HCT116 (cell line): ENCODE measurements at places on chromosomes 4 and X. TPM values are rescaled to one million over a fixed set of nuclear protein-coding genes. Genes with fewer than 3 reads are reported as not detected.
A peak's percentile ranks its signal among the peaks of the same experiment; 100 is the strongest.

Gene ASB12
- total RNA-seq = not detected

Gene NEXMIF
- total RNA-seq = not detected

Gene SOD3
- total RNA-seq = 0.25 TPM

Gene PNCK
- total RNA-seq = 0.84 TPM

Gene TKTL1
- 0.34 TPM for total RNA-seq

Gene TBC1D8B
- 9.2 TPM for total RNA-seq

Gene F8
- 2.6 TPM for total RNA-seq

Gene SPACA5B
- not detected for total RNA-seq

Gene NXF3
- 0.25 TPM for total RNA-seq

Gene HS3ST1
- 134 TPM for total RNA-seq

Gene TEX13B
- total RNA-seq = not detected

Gene DGKK
- total RNA-seq = not detected

DNA sequence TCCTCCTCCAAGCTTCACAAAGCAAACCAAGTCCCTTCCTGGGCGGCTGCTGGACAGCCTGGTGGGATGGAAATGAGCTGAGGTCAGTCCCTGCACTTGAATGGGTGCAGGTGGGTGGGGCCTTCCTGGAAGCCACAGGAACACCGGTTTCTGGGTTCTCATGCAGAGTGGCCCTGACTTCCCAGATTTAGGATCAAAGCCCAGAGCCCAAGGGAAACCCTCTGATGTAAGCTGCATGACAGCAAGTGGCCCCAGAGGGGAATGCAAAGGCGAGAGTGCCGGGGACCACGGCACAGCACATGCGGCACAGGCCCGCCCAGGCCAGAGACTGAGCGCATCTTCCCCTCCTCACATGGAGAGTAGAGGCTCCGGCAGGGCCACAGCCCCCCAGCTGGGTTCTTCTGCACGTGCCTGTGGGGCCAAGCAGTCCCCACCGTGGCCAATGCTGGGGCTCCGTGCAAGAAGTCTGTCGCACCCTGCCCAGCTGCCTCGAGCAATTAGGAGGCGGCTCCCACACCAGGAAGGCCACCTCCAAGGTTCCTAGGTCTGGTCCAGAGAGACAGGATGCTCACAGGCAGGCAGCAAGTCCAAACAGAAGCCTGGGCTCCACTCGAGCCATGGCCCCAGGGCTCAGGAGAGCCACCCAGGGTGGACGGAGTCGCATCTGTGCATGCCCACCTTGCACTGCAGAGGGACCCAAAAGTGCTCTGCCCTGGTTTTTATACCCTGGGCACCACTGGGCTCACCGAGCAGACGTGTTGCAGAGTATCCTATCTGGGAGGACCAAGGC is 83.0 kb downstream of the HTRA3 start:
- DNase-seq = no peak
- H3K4me1 ChIP-seq = no peaks in the 10 kb centered on the region
- H3K27ac ChIP-seq = no peak overlapping the region
- no peak overlapping the region for H3K4me3 ChIP-seq
- no peaks in the 10 kb centered on the region for H3K36me3 ChIP-seq

- H3K27ac ChIP-seq = no peak overlapping the region
- no peak for DNase-seq
- no peaks in the 10 kb centered on the region for H3K27me3 ChIP-seq
- no peaks in the 10 kb centered on the region for H3K36me3 ChIP-seq
- no peak overlapping the region for H3K4me3 ChIP-seq
These were observed 11.2 kb upstream of the TAB3 start for GRCh38 chrX:30900227-30900626.

- H3K4me3 ChIP-seq = no peak overlapping the region
- H3K4me1 ChIP-seq = no peaks in the 10 kb centered on the region
- no peak overlapping the region for H3K27ac ChIP-seq
- DNase-seq = no peak
- no peaks in the 10 kb centered on the region for H3K27me3 ChIP-seq
These were observed 46.0 kb downstream of the WDR19 start for GRCh38 chr4:39228377-39228776.

DNA sequence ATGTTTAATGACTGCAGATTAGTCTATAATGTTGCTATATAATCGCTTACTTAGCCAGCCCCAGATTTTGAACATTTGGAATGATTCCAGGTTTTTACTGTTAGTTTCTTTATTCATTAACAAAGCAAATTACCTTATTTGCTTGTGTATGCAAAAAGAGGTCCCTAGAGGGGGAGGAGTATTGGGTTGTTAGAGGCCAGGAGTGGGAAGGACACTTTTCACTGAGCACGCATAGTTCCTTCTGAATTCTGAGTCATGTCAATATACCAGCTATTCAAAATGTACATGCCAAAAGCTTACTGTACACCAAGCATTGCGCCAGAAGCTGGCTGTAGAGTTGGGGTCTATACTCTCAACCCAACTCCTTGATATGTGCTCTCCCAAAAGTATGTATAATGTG is 5.1 kb upstream of the DGAT2L6 start:
- peaks cover 49% of the 10 kb centered on the region for H3K4me1 ChIP-seq
- no peaks in the 10 kb centered on the region for H3K27me3 ChIP-seq
- no peak for DNase-seq
- no peaks in the 10 kb centered on the region for H3K36me3 ChIP-seq
- no peak overlapping the region for H3K4me3 ChIP-seq

- no peaks in the 10 kb centered on the region for H3K27me3 ChIP-seq
- peaks cover 28% of the 10 kb centered on the region for H3K36me3 ChIP-seq
- no peak overlapping the region for H3K4me3 ChIP-seq
- no peak overlapping the region for H3K27ac ChIP-seq
- no peak for DNase-seq
These were observed 17.9 kb downstream of the METTL14 start for GRCh38 chr4:118703118-118703517.

DNA sequence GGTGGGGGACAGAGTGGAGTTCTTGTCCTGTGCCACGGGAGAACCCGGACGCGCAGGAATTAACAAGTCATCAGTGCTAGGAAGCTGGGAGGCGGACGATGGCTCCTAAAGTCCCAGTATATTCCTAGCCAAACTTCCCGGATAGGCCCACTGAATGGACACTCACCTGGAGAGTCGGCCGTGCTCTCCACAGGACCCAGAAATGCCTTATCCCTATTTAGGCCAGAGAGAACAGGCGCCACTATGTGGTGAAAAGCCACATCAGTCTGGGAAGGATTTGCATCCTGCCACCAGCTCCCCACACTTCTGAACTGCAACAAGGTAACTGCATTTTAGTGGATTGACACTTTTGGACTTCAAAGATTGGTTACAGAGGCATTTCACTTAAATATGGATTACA is 1.1 kb downstream of the CFAP299 start:
- H3K36me3 ChIP-seq = no peaks in the 10 kb centered on the region
- peaks cover 14% of the 10 kb centered on the region; the same call in 1 of the 2 replicates for H3K4me1 ChIP-seq
- no peak overlapping the region for H3K4me3 ChIP-seq

GRCh38 chrX:152405561-152405960 is 45.6 kb downstream of the GABRA3 start:
- no peak for DNase-seq
- no peaks in the 10 kb centered on the region for H3K4me1 ChIP-seq
- H3K27ac ChIP-seq = no peak overlapping the region
- no peaks in the 10 kb centered on the region for H3K27me3 ChIP-seq
- no peaks in the 10 kb centered on the region for H3K36me3 ChIP-seq

- H3K4me3 ChIP-seq = no peak overlapping the region
- H3K4me1 ChIP-seq = peaks cover 40% of the 10 kb centered on the region
- no peak for DNase-seq
- no peaks in the 10 kb centered on the region for H3K27me3 ChIP-seq
- H3K36me3 ChIP-seq = no peaks in the 10 kb centered on the region
These were observed 43.0 kb upstream of the SH3RF1 start for GRCh38 chr4:169313732-169314131.

GRCh38 chrX:76971393-76972376 is 475.5 kb upstream of the FGF16 start:
- no peak overlapping the region for H3K4me3 ChIP-seq
- no peak for DNase-seq
- H3K36me3 ChIP-seq = no peaks in the 10 kb centered on the region
- H3K4me1 ChIP-seq = no peaks in the 10 kb centered on the region

DNA sequence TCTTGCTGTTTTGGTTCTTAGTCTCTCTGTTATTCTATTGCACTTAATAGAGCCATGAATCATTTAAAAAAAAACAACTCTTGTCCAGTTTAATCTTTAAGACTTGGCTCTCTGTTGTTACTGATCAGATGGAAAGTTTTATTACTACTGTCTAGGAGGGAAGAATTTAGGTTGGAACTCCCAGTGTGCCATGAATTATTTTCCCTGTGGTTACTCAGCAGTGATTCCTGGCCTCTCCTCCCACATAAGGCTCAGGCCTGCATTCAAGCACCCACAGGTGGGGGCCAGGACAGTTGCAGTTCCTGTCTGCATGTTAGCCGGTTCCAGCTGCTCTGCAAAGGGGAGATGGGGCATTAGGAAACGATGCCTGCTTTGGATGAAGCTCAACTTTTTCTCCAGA is 29.8 kb upstream of the ESX1 start:
- no peak overlapping the region for H3K27ac ChIP-seq
- H3K27me3 ChIP-seq = no peaks in the 10 kb centered on the region
- DNase-seq = no peak

- no peak overlapping the region for H3K4me3 ChIP-seq
- H3K36me3 ChIP-seq = no peaks in the 10 kb centered on the region
- no peaks in the 10 kb centered on the region for H3K27me3 ChIP-seq
- no peak overlapping the region for H3K27ac ChIP-seq
These were observed 15.4 kb downstream of the CDKL5 start for GRCh38 chrX:18440835-18441234.

- H3K27me3 ChIP-seq = no peaks in the 10 kb centered on the region
- H3K4me3 ChIP-seq = no peak overlapping the region
- DNase-seq = no peak
- H3K36me3 ChIP-seq = no peaks in the 10 kb centered on the region
- H3K27ac ChIP-seq = no peak overlapping the region
- H3K4me1 ChIP-seq = no peaks in the 10 kb centered on the region
These were observed 158.7 kb upstream of the RBPJ start for GRCh38 chr4:26162101-26162500.

DNA sequence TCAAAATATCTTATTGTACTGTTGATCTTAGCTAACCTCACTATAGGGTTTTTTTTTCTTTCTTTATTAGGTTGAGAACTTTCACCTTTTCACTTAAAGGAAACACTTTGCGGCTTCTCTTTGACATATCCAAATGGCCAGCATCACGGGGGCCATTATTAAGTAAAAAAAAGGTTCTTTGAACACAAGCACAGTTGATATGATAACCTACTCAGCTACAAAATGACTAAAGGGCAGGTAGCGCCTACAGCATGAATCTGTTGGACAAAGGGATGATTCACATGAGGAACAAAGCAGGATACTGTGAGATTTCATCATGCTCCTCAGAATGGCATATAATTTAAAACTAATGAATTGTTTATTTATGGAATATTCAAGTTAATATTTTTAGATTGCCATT is 119.6 kb downstream of the CCSER1 start:
- no peaks in the 10 kb centered on the region for H3K27me3 ChIP-seq
- no peak overlapping the region for H3K4me3 ChIP-seq
- no peak overlapping the region for H3K27ac ChIP-seq
- H3K36me3 ChIP-seq = no peaks in the 10 kb centered on the region
- DNase-seq = peak; percentile 19

- DNase-seq = no peak
- 0 out of 2 replicates have a peak, but pooled peaks cover 4% of the 10 kb centered on the region for H3K36me3 ChIP-seq
- H3K4me1 ChIP-seq = no peaks in the 10 kb centered on the region
- no peak overlapping the region for H3K27ac ChIP-seq
- H3K27me3 ChIP-seq = no peaks in the 10 kb centered on the region
- no peak overlapping the region for H3K4me3 ChIP-seq
These were observed 9.1 kb downstream of the PPAT start for GRCh38 chr4:56426273-56426672.

DNA sequence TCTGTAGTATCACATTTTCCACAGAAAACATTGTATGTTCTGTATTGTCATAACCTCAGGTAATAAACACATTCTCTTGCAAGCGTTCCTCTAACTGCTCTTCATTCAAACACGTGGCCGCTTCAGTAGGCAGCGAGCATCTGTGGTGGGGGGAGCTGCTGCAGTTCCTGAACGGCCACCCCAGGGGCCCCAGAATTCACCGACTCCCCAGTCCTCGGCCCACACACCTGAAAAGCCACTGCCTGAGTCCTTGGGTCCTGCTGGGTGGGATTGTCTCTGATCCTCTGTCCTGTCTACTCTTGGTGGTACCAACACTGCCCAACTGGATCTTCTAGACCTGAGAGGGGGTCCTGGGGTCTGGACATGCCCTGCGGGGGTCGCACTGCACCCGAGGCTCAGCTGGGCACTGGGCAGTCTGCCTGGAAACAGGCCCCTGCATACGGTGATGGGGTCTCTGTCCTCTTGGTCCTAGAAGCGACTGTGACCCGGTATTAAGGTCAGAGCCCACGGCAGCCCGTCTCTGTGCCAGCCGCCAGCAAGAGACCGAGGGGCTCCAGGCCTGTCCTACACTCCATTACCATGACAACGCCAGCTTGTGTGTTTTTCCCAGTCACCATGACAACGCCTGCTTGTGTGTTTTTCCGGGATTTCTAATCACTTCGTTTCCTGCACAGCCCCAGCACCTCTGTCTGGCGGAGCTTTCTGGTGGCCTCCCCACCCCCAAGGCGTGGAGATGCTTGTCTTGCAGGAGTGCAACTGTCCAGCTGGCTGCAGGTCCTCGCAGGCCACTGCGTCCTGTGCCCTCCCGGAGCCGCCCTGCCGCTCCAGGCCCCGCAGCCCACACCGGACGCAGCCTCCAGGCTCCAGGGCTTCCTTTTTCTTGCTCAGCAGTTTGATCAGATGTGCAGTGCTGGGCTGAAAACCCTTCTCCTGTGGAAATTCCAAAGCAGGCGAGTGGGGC is 16.0 kb downstream of the CTBP1 start:
- DNase-seq = no peak
- H3K27ac ChIP-seq = no peak overlapping the region
- no peaks in the 10 kb centered on the region for H3K4me1 ChIP-seq
- H3K27me3 ChIP-seq = no peaks in the 10 kb centered on the region
- H3K4me3 ChIP-seq = no peak overlapping the region
- peaks cover 19% of the 10 kb centered on the region for H3K36me3 ChIP-seq

DNA sequence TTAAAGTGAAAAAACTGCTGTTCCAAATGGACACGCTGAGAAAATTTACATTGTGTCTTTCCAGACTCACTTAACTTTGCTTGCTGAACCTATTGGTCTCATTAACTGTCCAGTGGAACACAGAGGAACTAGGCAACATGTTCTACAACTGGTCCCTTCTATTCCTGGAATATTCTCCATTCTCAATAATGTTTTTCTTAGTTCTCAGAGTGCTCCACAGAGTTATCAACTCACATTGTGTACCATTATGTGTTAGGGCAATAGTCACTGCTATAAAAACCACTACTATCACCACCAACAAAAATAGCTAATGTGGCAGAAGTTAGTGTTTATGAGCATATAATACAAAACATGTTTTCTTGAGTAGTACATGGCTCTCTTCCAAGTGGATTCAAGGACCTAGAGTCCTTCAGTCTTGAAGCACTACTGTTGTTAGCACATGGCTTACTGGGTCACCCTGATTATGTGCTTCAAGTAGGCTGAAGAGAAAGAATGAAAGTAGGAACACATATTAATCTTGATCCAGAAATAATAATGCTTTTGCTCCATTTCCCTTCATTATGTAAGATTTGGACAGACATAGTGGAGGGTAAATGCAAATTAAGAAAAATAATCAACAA is 865.3 kb upstream of the HS3ST1 start:
- H3K4me3 ChIP-seq = no peak overlapping the region
- no peaks in the 10 kb centered on the region for H3K27me3 ChIP-seq
- no peaks in the 10 kb centered on the region for H3K4me1 ChIP-seq
- no peaks in the 10 kb centered on the region for H3K36me3 ChIP-seq
- DNase-seq = no peak
